ENCODE measurements at places on chromosomes 2 and 18.

DNA sequence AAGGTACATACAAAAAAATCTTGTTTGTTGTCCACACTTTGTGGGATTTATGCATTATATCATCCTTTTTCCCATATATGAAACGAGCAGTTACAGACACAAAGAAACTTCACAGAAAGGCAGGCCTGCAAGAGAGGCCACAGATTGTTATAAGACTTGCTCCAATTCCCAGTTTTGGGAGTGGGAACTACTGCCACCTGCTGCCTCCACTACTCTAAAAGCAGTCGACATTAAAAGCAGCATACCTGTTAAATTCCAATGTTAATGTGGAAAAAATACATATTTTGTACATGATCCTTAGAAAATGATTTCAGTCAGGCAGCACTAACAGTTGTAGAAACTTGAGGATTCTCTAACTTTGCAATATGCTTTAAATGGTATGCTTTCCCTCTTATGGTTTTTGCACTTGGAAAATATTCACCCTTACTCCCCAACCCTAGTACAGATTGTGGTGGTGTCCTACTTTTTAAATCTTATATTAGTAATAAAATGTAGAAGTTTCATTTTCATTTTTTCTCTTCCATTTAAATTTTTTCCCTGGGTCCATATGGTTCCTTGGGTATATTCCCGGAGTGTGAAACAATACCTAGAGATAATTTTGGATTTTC, 37.9 kb downstream of the SLC38A11 start:
- peak; percentile 56 for DNase-seq

DNA sequence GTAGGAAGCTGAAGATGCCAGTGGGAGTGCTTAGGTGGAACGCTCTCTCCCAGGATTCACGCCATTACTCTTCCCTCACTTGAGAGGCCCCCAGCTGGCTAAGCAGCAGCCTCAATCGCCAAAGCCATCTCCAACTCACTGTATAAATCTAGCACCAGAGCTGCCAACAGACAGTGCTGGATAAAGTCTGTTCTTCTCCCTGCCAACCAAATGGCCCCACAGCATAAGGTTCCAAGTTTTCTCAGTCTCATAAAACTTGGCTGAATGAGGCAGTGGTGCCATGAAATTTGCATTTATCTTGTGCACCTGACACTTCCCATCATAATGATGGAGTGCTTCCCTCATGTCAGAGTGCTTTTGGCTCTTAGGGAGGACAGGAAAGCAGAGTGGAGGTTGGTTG, 428.2 kb upstream of the ETAA1 start:
- no peak for DNase-seq

DNA sequence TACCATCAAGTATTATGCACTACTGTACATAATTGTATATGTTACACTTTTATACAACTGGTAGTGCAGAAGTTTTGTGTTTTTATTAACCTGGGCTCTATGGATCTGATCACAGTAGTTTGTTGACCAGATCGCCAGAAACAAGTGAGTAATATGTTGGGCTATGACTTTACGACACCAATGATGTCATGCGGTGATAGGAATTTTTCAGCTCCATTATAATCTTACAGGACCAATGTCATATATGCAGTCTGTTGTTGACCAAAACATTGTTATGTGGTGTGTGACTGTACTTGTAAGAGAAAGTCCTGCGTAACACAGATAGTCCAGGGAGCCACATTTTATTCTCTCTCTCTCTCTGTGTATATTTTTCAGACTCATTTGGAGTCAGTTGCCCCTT, 4.5 kb upstream of the ACOXL start:
- peak; percentile 6 for DNase-seq

GRCh38 chr2:63372549-63372948, 215.7 kb downstream of the WDPCP start:
- DNase-seq, result no peak

GRCh38 chr2:119431155-119431975, at the start of gene TMEM37:
TSS of gene TMEM37 (plus strand) at chr2:119431854. CDS start at chr2:119431904, 50 bp downstream.
- DNase-seq, result peak; percentile 68

DNA sequence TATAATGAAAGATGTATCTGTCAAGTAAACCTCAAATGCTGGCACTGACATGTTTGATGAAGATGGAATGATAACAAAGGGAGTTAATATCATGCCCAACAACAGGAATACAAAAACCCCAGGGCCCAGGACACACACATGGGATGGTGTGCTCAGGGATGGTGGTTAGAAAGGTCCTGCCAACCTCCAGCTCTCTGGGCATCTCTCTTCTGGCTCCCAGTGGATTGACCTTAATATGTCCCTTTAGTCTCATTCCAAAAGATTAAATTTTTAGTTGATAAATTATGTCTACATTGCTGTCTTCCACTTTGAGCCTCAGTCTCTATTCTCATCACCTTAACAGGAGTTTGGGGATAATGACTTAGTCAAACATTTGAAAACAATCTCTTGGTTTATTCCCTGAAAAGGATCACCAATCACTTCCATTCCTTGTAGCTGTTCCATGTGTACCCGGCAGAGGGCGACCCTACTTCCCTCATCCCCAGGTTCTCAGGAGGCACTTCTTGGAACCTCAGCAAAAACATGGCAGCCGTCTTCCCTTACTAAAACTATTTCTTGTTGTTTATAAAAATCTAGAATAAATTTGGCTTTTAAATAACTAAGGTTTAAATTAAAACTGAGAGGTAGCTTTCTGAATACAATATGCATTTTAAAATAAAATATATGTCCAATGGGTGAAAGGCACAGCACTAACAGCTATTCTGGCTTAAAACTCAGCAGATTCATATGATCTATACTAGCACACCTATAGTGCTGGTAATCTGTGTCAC, 29.6 kb downstream of the MCEE start:
- DNase-seq, result peak; percentile 63

DNA sequence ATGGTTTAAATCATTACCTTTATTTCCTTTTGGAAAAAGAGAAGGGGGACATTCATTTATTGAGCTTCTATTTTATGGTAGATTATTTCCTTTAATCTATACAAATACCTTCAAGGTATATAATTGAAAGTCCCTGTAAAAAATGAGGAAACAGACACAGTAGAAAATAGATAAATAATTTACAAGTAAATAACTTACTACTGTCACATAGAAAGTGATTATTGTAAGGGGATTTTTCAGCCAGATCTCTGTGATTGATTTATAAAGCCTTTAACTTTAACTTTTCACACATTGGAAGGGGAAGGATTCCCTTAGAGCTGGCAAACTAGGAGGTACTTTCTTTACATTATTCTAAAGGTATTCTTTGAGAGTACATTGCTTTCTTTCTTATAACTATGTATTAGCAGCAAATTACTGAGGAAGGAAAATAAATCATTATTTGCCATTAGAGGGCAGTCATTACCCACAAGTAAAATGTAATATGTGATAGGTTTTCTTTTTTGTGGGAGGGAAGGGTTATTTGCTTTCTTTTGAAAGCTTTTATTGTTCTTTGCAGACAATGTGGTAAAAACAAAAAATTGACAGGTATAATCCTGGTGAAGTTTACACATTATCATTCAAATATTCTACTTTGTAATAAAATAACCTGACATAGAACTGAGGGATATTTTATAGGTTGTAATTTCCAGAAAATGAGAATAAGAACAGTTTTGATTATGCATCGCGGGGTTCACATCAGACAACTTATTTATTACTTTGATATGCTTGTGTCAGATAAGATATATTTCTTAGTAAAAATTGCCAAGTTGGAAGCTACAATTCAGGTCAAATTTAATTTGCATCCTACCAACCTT, 24.8 kb upstream of the RPE start:
- DNase-seq, result peak; percentile 49

DNA sequence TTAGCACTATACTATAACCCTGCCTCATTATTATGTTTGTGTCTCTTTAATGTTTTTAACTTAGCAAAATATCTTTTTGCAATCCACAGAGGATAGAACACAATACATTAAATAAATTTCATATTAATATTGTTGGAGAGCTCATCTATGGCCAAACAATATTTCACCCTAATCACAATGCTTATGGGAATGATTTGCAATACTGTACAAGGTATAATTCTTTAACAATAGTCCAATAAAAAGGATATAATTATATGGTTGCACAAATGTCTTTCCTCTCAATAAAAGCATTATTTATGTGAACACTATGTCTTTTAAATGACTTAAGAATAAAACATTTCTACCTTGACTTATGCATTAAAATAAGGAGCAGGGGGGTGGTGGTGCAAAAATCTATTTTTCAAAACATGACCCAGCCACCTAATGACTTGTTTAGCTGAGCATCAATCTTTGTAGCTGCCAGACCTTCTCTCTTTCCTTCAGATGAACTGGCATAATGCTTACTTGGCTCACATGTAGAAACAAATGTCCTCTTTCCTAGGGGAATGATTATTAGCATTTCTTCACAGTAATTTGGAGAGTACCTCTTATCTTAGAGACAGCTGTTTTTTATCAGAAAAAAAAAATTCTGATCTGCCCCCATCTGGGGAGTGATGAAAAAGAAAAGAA, 1933.6 kb upstream of the LRRTM1 start:
- no peak for DNase-seq

DNA sequence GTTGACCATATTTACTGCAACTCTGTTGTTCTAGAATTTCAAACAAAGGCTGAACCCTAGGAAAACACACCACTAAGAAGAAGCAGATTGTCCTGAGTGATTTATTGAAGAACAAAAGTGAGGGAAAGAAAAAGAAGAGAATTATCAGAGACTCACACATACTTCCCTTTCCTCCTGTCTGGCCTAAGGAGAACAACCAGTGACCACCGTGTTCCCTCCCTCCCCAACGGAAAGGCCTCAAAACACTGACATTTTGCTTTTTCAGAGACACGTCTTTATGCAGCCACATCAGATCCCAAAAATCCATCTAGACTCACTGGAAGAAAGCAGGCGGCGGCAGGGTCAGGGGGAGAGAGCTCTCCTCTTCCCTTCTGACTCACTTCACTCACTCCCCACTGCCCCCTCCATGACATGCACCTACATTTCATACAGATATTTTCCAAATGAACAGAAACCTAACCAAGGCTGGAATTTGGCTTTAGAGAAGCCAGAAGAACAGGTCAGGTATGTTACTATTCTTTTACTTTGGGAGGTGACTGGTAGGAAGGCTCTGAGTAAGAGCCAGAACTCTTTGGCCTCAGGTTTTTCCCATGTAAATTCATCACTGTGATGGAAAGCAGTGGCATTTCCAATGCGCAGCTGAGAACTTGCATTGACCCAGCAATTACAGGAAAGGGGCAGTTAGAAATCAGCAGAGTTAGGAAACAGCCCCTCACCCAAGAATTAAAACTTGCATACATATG, 169.9 kb downstream of the BCL11A start:
- no peak for DNase-seq

DNA sequence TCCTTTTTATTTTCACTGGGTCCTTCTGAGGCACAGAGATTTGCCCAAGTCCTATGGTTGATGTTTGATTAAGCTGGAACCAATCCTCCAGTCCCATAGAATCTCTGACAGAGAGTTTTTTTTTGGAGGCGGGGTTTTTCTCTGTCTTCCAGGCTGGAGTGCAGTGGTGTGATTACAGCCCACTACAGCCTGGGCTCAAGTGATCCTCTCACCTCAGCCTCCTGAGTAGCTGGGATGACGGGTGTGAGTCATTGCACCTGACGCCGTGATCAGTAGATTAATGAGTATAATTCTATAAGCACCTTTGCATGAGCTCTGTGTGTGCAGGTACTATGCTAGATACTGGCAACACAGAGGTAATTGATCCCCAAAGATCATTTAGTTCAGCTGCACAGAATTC, 15.3 kb upstream of the TRPM8 start:
- no peak for DNase-seq

- peak; percentile 61 for DNase-seq
These were observed 294.5 kb downstream of the PLCL1 start for GRCh38 chr2:198098918-198099317.

DNA sequence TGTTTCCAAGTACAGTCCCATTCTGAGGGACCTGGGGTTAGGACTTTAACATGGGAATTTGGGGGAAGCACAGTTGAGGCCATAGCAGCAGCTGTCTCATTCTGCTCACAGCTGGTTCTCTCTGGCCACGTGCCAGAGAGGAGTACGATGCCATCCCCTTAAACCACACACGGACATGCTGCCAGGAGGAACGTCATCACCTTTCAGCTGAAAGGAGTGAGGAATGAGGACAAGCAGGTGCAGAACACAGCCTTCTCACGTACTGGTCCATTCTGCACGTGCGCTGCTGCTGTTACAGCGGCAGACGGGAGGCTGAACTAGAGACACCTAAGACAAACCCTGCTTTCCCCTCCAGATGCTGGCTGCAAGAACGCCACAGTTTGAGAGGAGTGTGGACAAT, 33.5 kb downstream of the ODC1 start:
- peak; percentile 46 for DNase-seq

- peak; percentile 86 for DNase-seq
These were observed 68.5 kb downstream of the FIGN start for GRCh38 chr2:163667064-163667887.

- DNase-seq, result no peak
These were observed 115.5 kb downstream of the ATL2 start for GRCh38 chr2:38261569-38262068.

DNA sequence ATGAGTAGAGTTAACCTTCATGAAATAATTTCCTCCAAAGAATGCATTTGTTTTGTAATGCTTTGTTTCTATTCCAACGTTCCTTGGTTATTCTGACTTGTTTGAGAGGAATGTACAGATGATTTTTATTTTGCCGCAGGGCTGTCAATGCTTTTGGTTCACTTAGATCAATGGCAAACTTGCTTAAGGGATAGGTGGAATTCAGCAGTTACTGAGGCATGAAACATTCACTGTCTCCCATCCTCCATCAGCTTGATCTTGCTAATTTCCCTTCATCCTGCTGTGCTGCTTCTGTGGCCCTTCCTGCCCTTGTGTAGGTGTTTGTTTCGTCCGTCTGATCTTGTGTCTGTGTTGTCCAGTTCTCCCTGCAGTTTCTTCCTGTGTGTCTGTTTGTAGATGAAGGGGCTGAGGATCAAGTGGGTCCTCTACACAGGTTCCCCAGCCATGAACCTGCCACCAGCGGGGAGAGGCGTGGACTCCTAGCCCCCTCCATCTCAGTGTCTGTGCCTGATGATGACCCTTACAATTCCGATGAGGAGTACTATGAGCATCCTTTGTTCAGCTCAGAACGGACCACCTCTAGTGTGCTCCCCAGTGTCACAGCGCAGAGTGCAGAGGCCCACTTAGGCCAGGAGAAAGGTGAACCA, 84.2 kb upstream of the UNC80 start:
- peak; percentile 1 for DNase-seq

- peak; percentile 48 for DNase-seq
These were observed 114.4 kb upstream of the ACVR1C start for GRCh38 chr2:157743051-157743450.

- no peak for DNase-seq
These were observed 28.1 kb downstream of the SLC1A4 start for GRCh38 chr2:65017335-65017734.

DNA sequence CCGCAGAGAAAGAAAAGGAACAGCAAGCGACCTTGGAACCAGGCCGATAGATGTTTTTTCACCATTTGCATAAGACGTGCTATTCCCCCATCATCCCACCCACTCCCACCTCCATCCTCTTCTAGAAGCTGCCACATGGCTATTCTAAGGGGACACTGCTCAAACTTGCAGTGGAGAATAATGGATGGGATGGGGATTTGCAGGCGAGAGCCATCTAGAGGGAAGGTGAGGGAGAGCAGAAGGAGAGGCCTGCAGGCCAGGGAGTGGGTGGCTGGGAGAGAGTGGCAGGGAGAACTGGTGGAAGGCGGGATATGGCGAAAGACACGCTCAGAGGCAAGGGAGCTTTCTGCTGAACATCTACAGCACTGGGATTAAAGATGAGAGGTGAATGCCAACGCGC, 84.9 kb downstream of the MAPK4 start:
- DNase-seq, result peak; percentile 20

- DNase-seq, result peak; percentile 33
These were observed 40.1 kb upstream of the CLASP1 start for GRCh38 chr2:121689356-121689755.

- DNase-seq, result no peak
These were observed 132.4 kb upstream of the ZNF516 start for GRCh38 chr18:76627444-76627843.
